ENCODE measurements at places on chromosomes 7 and 10.

DNA sequence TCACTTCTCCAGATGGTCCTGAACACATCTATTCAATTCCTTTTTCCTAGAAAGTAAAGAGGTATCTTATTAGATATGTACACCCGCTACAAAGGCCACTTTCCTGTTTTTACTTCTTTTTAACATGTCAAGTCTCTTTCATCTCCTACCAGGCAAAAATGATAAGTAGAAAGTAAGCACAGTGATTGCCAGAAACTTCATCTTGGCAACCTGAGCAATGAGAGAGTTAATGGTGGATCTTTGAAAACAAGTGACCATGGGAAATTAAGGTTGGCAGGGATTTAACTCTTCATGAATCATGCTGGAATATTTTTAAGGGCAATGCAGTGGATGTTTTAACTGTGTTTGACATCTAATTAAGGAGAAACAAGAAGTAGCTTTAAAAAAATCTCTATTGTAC is 2.7 kb downstream of the SEMA3A start:
- DNase-seq, result no peak

DNA sequence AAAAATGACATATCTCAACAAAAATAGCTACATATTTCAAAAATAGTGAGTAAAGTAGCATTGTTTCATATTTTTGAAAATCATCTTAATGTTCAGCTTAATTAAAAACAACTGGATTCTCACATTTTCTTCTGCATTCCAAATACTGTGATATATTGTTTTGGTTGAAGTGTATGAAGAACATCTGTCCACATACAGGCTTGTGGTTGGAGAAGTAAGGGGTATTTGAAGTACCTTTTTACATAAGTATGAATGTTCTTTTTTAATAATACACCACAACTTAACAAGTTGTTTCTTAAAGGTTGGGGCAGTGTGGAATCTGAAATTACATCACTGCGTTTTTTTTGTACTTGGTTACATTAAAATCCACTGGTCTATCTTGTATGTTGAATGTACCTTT is 442.5 kb downstream of the KIF20B start:
- no peak for DNase-seq

- peak; percentile 57 for DNase-seq
Measured at GRCh38 chr7:135744938-135745702, 3.5 kb downstream of the FAM180A start.

- DNase-seq, result no peak
Measured at GRCh38 chr7:156169474-156170370, 357.5 kb upstream of the SHH start.

DNA sequence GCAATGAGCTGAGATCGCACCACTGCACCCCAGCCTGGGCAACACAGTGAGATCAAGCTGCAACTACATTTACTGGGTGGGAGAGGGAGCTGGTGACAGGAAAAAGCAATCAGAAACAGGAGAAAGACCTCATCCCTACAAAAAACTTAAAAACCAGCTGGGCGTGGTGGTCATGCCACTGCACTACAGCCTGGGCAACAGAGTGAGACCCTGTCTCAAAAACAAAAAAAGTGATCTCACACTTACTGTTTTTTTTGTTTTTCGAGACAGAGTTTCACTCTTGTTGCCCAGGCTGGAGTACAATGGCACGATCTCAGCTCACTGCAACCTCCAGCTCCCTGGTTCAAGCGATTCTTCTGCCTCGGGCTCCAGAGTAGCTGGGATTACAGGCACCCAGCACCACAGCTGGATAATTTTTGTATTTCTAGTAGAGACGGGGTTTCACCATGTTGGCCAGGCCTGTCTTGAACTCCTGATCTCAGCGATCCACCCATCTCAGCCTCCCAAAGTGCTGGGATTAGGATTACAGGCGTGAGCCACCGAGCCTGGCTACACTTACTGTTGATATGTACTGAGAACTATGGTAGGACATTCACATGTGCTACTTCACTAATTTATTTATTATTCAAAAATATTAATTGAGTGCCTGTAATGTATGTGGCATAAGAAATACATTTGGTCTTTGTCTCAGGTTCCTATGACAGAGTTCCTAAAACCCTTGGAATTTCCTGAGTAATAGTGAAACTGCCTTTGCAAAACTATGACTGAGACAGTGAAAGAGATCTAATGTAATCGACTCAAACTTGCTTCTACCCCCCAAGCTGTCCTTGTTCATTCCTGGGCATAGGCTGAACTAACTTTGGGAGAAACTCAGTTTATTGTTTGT is 27.7 kb upstream of the NRBF2 start:
- no peak for DNase-seq

DNA sequence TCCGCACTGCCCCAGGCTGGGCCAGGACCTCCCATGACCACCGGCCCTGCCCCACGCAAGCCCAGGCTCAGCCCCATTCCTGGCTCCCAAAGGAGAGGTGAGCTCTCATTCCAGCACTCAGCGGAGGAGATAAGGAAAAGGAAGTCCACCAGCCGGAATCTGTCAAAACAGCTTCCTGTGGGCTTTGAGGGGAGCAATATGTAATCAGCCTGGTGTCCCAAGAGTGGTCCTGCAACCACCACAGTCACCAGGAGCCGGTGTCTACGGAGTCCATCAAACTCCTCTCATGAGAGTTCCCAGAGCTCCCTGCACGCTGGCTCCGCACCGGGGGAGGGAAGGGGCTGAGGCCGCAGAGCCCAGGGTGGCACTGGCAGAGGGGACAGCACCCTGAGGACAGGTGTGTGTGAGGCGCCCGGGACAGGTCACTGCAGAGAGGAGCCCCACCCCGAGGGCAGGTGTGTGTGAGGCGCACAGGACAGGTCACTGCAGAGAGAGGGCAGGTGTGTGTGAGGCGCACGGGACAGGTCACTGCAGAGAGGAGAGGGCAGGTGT is 57.9 kb downstream of the STK32C start:
- DNase-seq, result no peak

DNA sequence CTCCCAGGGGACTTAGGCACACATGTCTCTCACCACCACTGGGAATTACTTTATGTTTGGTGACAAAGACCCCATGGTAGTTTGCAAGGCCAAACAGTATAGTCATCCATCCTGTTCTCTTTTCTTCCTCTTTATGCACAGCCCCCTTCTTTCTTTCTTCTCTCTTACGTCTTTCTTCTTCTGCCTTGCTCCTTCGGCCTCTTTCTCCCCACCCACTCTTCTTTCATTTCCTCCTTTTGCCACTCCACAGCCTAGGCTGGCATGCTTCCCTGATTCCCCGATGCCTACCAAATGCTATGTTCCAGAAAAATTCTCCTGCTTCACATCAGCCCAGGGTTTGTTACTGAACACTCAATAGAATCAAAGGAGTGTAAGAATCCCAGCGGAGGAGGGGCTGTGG is 62.4 kb upstream of the MKLN1 start:
- no peak for DNase-seq

GRCh38 chr7:113922049-113922448 is 3.2 kb upstream of the PPP1R3A start:
- no peak for DNase-seq

DNA sequence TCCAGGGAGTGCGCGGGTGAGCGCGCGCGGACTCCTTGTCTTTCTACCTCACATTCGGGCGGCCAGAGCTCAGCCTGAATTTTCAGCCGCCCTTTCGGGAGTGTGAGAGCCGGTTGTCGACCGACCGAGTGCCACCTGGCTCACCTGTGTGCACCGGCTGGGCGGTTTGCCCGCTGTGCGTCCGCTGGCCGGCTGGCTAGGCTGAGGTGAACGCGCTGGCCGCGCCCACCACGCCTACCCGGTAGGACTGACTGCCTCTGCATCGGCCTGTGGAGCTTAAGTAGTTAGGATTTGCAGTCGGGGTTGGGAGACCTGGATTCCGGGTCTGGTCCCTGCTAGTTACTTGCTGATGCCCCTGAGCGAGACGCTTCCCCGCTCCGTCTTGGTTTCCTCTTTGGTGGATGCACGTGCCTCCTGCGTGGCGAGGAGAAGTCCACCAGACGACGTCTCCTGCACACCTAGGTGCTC is 553 bp downstream of the TSPAN15 start:
- no peak for DNase-seq

- no peak for DNase-seq
Measured at GRCh38 chr10:8378198-8378983, 323.9 kb downstream of the GATA3 start.

GRCh38 chr10:71015674-71016073 is 127.3 kb upstream of the PCBD1 start:
- DNase-seq, result no peak

GRCh38 chr7:120915314-120916105 is 35.1 kb upstream of the ING3 start:
- no peak for DNase-seq

DNA sequence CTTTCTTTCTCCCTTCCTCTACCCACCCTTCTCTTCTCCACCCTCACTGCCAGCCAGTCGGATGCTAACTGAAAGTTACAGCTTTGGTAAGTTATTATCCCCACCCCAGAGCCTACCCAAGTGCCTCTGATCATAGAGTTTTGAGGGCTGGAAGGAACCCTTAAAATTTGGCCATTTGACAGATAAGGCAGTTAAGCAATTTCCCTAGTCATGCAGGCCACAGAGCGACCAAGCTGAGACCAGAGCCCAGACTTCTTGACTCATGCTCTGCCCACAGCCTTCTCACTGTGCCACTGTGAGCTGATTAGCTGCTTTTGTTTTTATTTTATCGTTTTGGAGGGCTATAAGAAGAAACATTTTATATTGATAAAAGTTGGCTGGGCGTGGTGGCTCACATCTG is 17.2 kb downstream of the SAP25 start:
- DNase-seq, result no peak

All from BJ (cell line).